ENCODE measurements at places on chromosomes 4 and X.

- DNase-seq = no peak
Observed at GRCh38 chr4:4506961-4507360, 34.9 kb downstream of the STX18 start.

GRCh38 chr4:26237916-26238315, 82.9 kb upstream of the RBPJ start:
- no peak for DNase-seq

DNA sequence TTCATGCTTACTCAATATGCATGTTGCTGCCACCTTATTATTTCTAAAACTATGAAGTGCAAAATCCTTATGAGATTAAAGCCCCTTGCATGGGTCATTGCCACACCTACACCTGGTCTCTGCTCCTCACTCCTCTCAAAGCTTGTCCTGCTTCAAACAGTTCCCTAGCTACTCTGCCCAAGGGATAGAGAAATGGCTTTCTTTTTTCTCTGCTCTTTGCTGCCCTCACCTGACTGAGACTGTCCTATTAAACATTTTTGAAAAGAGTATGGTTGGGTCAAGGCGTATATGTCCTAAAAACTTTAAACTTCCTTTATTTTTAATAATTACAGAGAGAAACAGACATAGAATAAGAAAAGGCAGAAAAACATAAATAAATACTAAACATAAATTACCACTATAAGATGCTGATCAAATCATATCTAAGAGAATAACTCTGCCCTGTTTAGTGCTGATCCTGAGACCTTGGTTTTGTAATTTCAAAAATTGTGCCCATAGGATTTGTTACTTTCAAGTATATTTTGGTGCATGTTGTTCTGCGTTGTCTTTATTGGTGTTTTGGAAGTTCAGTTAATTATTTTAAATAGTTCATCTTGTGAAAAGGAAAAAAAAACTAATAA, 704.9 kb upstream of the PABPC4L start:
- DNase-seq = no peak

GRCh38 chrX:130878350-130879341, 24.4 kb downstream of the ENOX2 start:
- DNase-seq = no peak

DNA sequence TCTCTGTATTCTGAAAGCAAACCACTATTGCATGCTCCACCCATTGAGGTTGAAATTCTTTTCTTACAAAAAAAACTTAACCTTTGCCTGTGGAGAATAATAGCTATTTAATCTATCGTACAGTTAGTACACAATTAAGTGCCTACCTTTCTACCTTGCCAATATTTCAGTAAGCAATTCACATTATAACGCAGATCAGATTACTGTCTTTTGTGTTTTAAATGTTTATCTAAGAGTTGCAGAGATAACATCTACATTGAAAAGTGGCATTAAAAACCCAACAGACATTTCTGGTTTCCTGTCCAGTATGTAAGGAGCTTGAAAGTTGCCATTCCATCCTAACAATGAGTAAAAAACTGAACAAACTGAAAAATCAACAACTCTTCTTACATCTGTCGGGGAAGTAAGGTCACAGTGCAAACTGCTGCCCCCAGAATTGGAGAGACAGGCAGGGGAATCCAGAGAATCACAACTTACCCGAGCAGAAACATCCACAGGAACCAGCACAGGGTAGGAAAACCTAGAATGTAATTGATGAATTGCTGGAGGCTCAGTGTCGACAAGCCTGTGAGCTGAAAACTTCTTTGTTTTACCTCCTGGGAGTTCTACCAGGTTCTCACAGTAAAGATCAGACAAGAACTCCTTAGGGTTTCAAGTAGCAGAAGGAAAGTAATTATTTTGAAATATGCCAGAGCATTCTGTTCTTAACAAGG, 27.3 kb upstream of the ACSL4 start:
- no peak for DNase-seq

DNA sequence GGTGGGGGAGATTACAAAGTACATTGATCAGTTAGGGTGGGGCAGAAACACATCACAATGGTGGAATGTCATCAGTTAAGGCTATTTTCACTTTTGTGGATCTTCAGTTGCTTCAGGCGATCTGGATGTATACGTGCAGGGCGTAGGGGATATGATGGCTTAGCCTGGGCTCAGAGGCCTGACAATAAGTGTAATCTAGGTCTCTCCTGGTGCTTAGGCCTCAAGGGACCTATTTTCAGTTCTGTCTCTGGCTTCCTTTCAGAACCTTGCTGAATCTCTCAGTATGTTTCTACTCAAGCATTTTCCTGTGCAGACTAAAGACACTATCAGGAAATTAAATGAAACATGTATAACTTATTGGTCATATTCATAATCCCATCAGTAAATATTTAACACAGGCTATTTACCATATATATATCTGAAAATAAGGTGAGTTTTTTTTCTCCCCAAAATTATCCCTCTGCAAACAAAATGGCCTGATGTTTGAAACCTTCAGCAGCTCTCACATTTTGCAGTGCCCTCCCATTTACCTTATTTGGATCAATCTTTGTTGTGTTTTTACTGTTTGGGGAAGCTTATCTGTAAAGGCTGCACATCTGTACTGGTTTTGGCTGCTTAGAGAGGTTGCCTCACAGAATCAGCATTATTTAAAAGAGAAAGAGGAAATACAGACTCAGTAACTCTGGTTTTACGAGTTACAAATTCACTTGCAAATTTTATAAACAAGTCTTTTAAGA, 2.3 kb upstream of the ZCCHC4 start:
- no peak for DNase-seq

GRCh38 chr4:174873931-174874330, 44.2 kb upstream of the ADAM29 start:
- DNase-seq = no peak
